ENCODE measurements at places on chromosomes 12 and 14.
A peak's percentile ranks its signal among the peaks of the same experiment; 100 is the strongest.

DNA sequence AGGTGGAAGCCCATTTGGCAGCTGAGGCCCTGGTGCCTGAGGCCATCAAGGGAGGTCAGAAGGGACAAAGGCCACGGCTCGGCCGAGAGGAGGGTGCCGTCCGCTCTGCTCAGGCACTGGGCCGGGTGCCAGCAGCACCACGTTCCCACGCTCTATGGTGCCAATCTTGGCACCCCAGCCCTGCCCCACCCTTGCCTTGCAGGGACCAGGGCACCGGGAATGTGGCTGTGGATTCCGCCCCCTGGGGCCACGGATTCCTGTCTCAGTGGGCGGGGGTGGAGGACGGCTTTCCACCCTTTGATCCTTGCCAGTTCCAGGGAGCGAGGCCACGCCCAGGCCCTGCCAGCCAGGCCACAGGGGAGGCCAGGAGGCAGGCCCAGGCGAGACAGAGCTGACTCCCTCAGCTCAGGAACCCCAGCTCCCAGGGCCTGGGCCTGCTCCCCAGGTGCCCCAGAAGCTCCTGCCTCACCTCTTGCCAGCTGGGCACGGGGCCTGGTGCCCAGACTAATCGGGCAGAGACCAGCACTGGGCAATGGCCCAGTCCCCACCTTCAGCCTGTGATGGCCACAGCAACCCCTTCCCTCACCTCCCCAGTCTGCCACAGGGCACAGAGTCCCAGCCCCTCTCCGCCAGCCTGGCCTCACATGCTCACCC, 26.4 kb upstream of the GPR132 start:
- peak; percentile 95 for DNase-seq

DNA sequence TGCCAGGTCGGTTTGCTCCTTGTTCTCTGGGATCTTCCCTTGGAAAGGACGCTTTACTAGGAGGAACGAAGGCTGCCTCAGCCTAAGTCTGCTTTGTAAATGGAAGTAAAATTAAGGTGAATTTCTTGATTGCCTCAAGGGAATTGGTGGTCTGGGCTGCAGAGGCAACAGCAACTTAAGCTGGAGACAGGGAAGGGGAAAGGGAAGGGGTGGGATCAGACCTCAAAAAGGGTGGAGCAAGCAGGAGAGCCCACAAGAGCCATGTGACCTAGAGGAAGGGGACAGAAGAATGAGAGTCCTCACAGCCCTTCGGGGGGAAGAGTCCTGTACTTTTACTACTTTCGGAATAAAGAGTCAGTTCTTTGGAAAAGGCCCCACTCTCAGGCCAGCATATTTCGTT, 147.9 kb downstream of the PPM1H start:
- DNase-seq = no peak

DNA sequence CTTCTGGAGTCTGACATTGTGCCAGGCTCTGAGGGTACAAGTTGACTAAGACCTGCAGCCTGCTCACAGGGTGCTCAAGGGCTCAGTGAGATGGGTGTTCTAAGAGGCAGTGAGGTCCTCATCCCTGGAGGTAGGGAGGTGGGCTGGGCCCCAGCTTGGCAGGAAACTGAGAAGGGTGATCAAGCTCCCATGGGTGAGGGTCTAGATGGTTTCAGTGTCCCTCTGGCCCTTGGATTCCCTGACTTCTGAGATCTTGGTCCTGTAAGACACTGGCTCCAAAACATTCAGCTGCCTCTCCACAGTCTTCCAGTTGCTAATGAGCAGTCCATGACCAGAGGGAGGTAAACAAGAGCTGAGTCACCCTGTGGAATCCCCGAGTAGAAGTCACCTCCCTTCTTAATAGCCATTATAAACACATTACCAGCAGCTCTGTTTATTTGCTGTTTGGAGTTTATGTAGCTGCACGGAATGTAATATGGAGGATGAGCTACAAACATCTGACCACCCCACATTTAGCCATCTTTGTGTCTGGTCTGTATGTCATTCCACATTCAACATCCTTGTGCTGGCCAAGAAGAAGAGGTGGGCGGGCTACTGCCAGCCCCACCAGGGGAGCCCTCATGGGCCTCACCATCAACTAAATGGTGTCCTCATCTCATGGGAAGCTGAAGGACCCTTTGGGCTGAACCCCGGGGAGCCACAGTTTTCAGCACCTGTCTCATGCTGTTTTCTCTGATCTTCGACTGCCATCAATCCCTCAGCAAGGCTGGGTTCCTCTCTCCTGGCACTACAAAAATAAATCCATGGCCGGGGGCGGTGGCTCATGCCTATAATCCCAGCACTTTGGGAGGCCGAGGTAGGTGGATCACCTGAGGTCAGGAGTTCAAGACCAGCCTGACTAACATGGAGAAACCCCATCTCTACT, 37.2 kb upstream of the BDKRB2 start:
- peak; percentile 25 for DNase-seq

GRCh38 chr14:54739514-54739913, 163.1 kb downstream of the GCH1 start:
- no peak for DNase-seq

DNA sequence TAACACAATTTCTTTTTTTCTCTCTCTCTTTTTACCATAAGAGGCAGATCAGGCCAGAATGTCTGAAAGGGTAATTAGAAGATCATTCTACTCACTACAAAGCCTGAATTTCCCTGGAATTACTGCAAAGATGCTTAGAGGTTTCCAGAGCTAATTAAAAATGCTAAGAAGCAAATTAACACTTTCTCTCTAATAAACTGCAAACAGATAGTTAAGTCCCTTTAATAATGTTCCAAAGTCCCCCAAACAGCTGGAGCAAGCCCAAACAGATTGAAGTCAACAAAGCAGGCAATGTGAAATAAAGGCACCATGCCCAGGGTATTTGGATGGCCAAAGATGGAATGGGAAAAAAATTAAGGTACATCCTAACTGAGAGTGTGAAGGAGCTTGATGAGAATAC, 208.8 kb upstream of the LRFN5 start:
- no peak for DNase-seq

DNA sequence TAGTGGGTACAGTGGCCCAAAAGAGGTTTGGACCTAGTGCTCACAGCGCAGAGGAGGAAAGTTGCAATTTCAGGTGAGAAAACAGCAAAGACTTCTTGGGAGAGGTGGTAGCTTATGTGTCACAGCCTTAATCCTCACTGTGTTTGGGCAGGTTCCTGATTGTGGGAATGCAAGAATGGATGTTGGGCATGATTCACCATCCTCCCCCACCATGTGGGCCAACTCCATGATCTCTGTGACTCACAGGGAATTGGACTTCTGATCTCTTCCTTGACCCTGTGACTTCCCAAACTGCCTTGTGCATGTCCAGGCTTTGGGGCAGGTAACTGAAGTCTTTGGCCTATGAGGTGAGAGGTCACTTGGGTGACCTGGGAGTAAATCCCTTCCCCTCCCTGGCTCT, 1.8 kb upstream of the CHST11 start:
- peak; percentile 57 for DNase-seq
